ENCODE measurements at places on chromosomes 7 and 10. TPM values are rescaled to one million over a fixed set of nuclear protein-coding genes. Genes with fewer than 3 reads are reported as not detected.

DNA sequence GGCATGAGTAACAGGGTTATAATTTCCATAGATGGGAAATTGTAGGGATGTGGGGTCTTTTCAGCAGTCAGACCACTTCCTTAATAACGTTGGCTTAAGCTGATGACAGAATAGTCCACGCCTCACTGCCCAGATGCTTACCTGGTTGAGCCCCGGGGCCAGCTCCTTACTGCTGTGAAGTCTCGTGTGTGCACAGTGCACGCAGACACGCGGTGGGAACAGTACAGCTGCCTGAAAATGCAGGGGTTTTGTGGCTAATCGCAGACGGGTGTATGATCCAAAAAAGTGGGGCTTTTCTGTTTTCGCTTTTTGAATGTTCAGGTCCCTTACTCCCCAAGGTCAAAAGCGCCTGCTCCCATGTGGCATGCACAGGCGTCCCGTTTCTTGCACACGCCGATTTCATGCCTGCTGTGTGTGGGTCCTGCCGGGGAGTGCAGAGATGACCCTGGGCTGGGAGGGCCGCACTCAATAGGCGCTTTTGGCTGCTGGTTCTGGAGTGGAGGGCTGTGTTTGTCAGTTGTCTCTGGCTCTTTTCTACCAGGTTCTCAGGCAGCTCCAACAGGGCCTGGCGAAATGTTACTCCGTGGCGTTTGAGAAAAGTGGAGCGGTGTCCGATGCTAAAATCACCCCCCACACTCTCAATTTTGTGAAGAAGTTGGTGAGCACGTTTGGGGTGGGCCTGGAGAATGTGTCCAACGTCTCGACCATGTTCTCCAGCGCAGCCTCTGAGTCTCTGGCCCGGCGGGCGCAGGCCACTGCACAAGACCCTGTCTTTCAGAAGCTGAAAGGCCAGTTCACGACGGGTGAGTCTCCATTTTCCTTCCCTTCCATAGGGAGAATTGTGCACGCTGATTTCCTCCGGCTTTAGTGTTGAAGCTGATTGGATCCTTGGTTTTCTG lies 116.0 kb downstream of the TRRAP start:
- DNase-seq: no peak

DNA sequence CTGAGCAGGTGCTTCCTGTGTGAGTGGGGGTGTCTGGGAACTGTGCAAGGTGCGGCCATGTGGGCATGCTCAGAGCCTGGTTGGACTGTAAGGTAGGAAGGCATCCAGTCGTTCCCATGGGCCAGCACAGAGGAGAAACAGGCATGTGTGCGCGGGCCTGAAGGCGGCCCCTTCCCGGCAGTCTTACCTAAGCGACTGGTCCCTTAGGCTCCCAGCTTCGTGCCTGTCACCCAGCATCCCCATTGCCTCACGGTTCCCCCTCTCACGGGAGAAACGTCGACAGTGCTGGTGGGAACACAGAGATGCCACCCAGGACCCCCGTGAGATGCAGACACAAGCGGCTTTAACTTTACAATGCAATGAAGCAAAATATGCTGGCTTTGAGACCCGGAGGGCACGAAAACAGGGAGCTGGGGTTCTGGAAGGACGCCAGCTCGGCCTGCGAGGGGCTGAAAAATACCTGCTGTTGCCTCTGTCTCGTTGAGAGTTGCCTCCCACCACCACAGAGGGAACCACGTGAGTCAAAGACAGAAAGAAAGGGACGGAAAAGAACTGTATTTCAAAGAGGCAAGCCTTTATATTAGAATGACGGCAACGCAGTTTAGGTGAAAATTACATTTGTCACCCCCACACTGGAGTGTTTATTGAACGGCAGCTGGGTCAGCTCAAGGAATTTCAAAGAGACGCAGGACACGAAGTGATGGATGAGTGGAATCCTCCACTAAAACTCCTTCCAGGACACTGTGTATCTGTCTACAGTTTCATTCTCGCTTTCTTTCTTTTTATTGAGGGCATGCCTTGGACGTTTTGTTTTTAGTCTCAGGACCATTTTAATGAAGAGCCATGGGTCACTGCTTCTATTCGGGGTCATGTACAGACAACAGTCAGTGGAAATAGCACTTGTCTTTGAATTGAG lies 128.4 kb downstream of the DNAJB6 start:
- no peak for DNase-seq

DNA sequence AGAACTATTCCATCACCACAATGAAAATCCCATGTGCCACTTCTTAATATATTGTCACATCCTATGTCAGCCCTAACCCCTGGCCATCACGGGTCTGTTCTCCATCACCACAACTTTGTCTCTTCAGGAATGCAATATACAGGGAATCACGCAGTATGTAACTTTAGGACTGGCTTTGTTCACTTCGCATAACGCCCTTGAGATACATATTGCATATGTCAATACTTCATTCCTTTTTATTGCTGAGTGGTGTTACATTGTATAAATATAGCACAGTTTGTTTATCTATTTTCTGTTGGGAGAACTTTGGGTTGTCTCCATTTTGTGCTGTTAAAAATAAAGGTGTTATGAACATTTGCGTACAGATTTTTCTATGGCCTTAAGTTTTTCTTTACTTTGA lies 195.4 kb upstream of the ZMIZ1 start:
- DNase-seq: no peak

- DNase-seq: no peak
Observed at GRCh38 chr7:40099837-40100236, 34.6 kb downstream of the MPLKIP start.

DNA sequence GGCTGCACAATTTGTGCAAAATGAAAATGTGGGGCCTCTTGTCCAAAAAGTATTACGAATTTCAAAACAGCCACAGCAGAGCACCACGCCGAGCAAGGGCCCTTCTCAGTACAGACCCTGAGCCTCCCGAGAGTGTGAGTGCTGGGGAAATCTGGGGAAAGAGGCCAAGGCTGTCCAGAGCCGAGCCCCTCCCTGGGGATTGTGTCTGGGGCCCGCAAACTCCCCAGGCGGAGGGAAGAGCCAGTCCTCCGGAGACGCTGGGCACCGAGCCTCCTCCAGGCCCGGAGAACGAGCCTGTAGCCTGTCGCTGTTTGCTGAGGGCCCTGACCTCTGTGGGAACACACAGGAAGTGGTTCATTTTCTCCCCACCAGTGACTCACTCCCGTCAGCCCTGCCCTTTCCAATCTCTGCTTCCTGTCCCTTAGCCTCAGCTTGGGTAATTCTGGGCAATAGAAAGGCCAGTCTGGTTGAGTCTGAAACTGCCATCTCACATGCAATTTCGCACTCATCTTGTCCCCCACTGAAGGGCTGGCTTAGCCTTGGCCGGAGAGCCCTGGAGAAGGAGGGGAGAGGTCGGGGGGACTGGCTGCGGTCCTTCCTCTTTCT lies 19.5 kb upstream of the GNA12 start:
- no peak for DNase-seq

Gene HOXA3
- total RNA-seq: 4.5 TPM

Measured in omental fat pad (tissue), 4 donors.